Hematopoietic multipotent progenitor cell (in vitro differentiated cells): ENCODE measurements at places on chromosomes 12 and 14. TPM values are rescaled to one million over a fixed set of nuclear protein-coding genes. Genes with fewer than 3 reads are reported as not detected.

- DNase-seq: no peak
These were observed 2.0 kb upstream of the PPP1CC start for GRCh38 chr12:110744601-110745264.

DNA sequence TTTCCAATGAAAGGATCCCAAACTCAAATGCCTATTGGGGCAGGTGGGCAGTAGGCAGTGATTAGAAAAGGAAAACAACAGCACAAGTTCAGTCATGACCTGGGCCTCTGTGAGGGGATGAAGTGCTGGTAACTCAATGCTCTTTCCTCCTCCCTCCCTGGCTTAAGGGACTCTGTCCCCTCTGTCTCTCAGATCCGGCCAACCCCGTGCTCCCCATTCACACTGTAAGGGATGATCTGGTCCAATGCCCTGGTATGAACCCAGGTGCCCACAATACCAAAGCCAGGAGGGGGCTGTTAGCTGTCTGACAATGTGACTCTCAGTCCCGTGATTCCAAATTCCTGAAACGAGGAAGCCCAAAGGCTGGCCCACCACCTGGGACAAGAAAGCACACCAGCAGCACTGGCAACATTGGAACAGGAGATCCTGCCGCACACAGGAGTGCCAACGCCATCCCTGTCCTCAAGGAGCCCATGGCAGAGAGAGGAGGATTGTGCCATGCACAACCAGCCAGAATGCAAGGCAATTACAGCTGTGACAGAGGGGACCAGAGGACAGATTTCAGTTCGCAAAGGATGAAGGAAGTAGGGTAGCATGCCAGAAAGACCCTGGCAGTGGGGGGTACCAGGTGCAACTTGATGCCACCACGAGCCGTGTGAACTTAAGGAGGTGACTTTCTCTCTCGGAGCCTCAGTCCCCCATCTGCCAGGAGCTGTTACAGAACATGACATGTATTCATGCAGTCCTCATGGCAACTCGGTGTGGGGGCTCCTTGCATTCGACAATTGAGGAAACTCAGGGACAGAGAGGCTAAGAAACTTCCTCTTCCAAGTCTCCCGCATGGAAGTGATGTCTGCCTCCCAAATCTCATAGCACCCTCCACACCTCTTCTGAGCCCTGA lies 37.6 kb downstream of the SERPINA3 start:
- no peak for DNase-seq

- DNase-seq: peak; percentile 83
These were observed 39.1 kb upstream of the INF2 start for GRCh38 chr14:104650057-104650980.

DNA sequence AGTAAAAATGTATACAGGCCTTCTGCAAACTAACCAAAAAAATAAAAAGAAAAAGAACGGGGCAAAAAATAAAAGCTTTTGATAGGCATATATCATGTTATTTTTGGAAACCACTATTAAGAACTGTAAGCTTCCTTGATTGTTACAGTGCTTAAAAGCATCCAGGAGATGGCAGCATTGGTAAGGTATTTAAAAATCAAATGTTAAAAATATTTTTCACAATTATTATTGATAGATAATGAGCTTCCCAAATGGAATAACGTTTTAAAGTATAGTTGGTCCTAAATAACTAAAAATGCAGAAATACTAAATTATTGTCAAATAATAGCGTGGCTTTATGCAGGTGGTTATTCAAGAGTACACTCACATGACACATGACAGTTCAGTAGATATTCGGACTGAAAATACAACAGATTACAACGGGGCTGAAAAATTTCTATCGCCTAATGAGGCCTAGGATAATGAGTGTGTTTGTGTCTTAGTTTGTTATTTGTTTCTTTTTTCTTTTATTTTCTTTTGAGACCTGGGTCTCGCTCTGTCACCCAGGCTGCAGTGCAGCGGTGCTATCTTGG lies 127.2 kb upstream of the ATF7IP start:
- no peak for DNase-seq

GRCh38 chr14:72692696-72693095 lies 201.2 kb downstream of the DPF3 start:
- DNase-seq: no peak

GRCh38 chr12:32444895-32445294 lies 45.5 kb downstream of the FGD4 start:
- no peak for DNase-seq

The PZP gene
- not detected for total RNA-seq

The PTPRQ gene
- total RNA-seq: not detected
